Lower leg skin (tissue), 4 donors: ENCODE measurements at places on chromosomes 12 and 14. TPM values are rescaled to one million over a fixed set of nuclear protein-coding genes. Genes with fewer than 3 reads are reported as not detected.

DNA sequence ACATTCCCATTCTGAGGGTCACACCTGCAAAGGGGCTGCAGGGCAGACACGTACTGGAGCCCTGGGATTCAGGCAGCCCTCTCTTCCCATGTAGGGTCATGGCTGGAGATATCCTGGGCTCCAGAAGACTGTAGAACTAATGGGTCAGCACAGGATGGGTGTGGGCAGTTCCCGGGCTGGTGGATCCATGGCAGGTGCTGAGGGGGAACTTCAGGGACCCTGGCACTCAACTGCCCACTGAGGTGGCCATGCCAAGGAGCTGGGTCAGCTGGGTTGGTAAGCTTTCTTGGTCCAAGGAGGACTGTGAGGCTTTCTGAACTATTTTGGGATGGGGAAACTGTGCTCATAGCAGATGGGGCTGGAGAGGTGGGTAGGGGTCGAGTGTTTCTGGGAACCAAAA, 183.4 kb upstream of the RTL1 start:
- DNase-seq: no peak

DNA sequence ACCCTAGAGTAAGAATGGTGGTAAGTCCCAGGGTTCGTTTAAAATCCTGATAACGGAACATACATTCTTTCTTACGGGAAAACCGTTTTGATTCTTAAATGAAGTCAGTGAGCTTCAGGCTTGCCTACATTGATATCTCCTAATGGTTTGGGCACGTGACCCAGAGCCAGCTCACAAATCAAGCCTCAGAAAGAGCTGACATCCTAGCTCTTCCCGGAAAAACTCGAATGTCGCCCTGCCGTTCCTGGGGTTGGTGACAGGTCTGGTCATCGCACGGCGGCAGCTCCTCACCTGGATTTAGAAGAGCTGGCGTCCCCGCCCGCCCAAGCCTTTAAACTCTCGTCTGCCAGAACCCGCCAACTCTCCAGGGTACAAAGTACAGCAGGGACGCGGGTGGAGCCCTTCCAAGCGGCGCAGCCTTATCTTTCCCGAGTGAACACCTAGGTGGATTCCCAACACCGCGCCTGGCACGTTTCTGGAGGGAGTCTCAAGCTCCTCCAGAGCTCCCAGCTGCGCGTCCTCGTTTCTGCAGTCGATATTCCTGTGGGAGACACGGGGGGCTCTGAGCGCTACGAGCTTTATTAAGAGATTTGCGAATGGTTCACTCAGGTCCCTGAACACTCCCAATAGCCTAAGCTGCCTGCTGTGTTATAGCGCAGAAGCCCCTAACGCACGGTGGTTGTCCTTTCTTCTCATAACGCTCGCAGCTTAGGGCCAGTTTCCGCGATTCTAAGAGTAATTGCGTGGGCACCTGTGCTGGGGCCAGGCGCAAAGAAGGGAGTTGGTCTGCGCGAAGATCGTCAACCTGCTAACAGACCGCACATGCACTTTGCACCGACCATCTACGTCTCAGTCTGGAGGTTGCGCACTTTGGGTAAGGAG, at the start of gene SSTR1:
TSS of gene SSTR1 (plus strand) at position 169 of the 882 bp plus-strand sequence. CDS start 1,486 bp downstream, outside the sequence.
- no peak for DNase-seq

DNA sequence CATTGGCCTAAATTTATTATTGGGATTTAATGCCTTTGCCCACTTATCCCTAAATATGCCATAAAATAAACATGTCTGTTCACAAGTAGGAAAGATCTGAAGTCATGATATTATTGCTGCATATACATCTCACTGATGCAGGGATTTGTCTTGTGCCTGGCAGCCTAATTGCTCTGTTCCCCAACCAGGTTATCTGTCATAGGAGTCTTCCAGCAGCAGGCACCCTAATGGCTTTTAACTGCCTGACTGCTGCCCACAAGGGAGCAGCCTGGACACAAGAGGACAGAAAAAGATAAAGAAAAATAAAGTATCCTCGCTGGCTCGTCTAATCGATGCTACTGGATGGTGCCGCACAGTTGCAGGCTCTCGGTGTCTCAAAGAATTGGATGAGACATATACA, 337.6 kb upstream of the FAR2 start:
- no peak for DNase-seq

- no peak for DNase-seq
Measured at GRCh38 chr14:42111355-42111754, 504.7 kb downstream of the LRFN5 start.

DNA sequence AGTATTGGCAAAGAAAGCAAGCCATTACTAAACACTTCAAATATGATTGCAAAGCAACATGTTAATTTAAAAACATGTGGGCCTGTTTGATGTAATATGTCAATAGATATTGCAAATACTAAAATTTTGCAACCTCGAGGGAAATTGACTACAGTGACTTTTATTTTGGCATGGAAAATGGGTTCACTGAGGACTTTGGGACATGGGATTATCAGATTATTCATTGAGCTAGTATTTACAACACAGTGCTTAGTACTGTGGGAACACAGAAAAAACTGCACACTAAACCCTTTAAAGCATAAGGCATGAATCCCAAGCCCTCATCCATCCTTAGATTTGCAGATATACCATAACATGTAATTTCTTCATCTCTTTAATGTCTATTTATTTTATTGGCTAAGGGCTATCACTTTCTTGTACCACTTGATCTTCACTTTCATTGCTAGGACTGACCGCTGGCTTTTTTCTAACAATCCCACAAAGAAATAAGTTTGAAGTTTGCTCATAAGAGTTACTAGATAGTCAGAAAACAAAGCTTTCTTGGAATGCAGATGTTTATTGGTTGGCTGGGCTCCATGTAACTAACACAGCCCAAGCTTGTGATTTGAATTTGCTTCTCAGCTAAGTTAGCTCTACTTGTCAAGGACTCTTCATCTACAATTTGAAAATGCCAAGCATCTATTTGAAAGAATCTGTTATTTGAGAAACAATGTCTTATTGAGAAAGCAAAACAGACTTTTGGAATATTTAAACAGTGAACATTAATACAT, 48.7 kb downstream of the PPFIBP1 start:
- no peak for DNase-seq

- DNase-seq: peak; percentile 19
Measured at GRCh38 chr12:93571925-93572711, at the start of gene SOCS2. Gene SOCS2, plus strand, starts transcription at chr12:93572675. Its CDS starts 223 bp downstream, at chr12:93572898.

- no peak for DNase-seq
Measured at GRCh38 chr14:55957950-55958349, 160.3 kb upstream of the PELI2 start.

- DNase-seq: peak; percentile 92
Measured at GRCh38 chr14:89417091-89417464, at the start of gene FOXN3. Gene FOXN3, minus strand, starts transcription at chr14:89417233. Its CDS starts 4,757 bp downstream, at chr14:89412476.

GRCh38 chr14:68208626-68209317, 389.2 kb downstream of the RAD51B start:
- no peak for DNase-seq

DNA sequence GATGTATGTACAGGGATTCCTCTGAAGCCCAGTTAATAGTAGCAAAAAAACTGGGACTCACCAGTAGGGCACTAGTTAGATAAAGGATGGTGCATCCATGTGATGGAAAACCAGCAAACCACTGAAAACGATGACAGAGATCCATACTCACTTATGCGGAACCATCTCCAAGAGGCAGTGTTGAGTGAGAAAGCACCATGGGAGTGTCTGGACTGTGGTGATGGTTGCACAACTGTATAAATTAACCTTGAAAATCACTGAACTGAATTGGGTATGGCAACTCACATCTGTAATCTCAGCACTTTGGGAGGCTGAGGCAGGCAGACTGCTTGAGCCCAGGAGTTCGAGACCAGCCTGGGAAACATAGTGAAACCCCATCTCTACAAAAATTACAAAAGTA, 53.6 kb upstream of the ZFP36L1 start:
- DNase-seq: no peak

- no peak for DNase-seq
Measured at GRCh38 chr14:69848156-69848555, 31.1 kb upstream of the SMOC1 start.

DNA sequence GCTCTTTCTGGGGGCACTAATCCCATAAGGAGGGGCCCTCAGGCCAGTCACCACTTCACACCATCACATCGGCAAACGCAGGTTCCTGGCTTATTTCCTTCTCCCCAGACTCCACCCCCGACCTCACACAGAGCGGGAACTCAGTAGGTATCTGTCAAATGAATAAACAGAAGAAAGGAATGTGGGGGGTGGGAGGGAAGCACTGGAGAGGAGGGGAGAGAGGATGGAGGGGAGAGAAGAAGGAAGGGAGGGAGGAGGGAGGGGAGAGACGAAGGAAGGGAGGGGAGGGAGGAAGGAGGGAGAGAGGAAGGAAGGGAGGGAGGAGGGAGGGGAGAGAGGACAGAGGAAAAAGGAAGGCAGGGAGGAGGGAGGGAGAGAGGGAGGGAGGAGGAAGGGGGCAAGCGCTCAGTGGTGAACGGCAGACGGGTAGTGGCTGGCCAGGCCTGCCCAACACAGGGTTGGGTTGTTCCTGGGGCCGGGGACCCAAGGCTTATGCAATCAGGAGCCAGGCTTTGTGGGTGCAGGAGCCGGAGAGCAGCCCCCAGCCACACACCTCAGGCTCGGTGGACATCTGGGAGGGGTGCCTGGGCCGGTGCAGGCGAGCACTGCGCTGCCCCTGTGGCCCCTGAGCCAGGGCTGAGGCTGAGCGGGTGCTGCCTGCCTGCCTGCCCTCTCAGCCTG, 52.6 kb upstream of the FBRSL1 start:
- no peak for DNase-seq

GRCh38 chr12:79250960-79251755, 386.6 kb downstream of the SYT1 start:
- no peak for DNase-seq

DNA sequence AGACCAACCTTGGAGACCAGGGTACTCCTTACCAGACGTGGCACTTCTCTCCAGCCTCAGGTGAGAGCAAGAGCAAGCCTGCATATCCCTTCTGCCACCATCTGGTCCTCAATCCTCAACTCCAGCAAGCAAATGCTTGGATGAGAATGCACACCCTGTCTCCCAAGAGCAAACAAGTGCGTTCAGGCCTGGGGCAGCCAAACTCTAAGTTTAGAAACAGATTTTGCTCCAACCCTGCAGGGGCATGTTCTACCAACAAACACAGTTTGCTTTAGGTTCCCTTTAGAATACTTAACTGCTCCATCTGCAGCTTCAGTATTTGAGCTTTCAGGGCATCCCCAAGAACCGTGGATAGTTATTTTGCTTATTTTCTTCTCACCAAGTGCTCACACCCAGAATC, 55.9 kb upstream of the FICD start:
- DNase-seq: no peak

DNA sequence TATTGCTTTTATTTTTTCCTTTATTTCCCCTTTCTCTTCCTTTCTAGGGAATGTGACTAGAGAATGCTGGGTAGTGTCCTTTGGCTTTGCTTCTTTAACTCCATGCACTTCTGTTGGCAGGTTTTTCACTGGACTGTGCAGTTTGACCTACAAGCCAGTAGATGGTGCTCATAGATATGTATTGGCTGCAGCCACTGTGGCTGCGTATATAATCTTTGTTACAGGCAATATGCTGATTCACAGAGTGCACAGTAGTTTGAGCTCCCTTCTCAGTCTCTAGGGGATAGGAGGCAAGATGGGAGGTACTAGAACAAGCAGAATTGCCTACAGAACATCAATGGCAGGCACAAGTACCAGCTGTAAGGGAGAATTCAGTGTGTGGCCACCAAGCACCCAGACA, 503.5 kb downstream of the LRFN5 start:
- DNase-seq: no peak

GRCh38 chr12:66552716-66553115, 126.2 kb downstream of the GRIP1 start:
- DNase-seq: no peak

- no peak for DNase-seq
Measured at GRCh38 chr12:6615802-6616201, 8.6 kb upstream of the CHD4 start.

GRCh38 chr12:83996671-83997070, 915.9 kb downstream of the SLC6A15 start:
- DNase-seq: no peak

ASIC1 gene
- 0.30 TPM for total RNA-seq

KRT81 gene
- total RNA-seq: 10.6 TPM

IKZF4 gene
- 2.4 TPM for total RNA-seq

ACOT6 gene
- total RNA-seq: 0.45 TPM

TEX22 gene
- total RNA-seq: 0.34 TPM

MANSC4 gene
- total RNA-seq: not detected
